ENCODE measurements at places on chromosomes 7 and 10.

- DNase-seq, result no peak
Measured at GRCh38 chr10:33914746-33915145, 580.3 kb upstream of the NRP1 start.

- no peak for DNase-seq
Measured at GRCh38 chr7:26668821-26669220, 195.6 kb downstream of the SKAP2 start.

DNA sequence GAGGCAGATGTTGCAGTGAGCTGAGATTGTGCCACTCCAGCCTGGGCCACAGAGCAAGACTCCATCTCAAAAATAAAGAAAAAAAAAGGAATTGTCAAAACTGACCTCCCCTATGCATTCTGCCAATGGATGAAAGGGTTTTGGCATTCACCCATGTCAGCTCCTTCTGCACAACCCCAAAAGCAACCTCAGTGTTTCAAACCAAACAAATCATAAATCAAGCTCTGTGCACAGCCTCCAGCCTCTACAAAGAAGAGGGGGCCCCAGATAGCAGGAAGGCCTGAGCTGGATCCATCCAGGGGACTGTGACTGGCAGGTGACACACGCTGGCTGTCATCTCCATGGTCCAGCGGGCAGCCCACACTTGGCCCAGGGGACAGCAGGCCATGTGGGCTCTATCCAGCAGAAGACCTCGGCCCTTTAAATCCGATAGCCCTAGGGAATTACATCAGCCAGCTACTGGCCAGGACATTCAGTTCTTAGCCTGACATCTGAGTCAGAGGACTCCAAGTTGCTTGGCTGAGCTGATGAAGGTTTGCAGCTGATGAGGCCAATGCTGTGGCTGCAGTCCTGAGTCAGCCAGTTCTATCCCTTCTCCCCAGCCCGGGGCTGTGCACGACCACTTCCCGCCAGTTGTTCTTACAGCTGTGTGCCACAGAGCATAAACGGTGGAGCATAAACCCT lies 52.0 kb upstream of the FIGNL1 start:
- DNase-seq, result peak; percentile 45

DNA sequence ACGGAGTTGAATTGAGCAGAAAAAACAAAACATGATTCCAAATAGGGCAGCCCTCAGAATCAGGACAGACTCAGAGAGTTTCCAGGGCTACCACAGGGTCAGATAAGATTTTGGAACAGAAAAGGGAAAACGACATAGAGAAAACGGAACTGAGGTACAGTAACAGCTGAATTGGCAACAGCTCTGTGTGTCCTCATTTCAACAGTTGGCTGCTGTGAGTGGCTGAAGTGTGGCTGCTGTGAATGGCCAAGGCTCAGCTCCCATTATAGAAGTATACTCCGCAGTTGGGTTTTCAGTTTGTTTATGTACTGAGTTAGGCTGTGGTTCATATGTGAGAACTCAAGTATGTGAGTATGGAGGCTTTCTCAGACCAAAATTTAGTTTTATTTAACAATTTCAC lies 32.0 kb downstream of the ANTXRL start:
- DNase-seq, result no peak

DNA sequence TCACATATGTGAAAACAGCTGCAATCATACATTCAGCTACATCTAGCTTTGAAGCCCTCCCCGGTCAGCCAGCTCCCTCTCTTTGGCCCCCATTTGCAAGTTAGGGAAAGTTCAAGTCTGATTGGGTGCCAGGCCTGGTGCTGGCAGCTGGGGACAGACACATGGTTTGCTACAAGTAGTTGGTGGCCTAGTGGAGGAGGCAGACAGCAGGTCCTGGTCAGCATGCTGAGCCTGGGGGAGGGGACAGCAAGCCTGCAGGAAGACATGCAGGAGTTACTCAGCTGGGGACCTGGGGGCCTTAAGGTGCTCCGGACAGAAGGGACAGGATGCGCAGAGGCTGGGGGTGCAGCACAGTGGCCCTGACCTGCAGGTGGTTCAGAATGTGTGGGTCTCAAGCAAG lies 956.9 kb upstream of the ZNF722 start:
- DNase-seq, result no peak

GRCh38 chr10:35813219-35813618 lies 171.1 kb upstream of the FZD8 start:
- DNase-seq, result no peak

- DNase-seq, result no peak
Measured at GRCh38 chr7:112452102-112452888, 2.0 kb downstream of the IFRD1 start.

DNA sequence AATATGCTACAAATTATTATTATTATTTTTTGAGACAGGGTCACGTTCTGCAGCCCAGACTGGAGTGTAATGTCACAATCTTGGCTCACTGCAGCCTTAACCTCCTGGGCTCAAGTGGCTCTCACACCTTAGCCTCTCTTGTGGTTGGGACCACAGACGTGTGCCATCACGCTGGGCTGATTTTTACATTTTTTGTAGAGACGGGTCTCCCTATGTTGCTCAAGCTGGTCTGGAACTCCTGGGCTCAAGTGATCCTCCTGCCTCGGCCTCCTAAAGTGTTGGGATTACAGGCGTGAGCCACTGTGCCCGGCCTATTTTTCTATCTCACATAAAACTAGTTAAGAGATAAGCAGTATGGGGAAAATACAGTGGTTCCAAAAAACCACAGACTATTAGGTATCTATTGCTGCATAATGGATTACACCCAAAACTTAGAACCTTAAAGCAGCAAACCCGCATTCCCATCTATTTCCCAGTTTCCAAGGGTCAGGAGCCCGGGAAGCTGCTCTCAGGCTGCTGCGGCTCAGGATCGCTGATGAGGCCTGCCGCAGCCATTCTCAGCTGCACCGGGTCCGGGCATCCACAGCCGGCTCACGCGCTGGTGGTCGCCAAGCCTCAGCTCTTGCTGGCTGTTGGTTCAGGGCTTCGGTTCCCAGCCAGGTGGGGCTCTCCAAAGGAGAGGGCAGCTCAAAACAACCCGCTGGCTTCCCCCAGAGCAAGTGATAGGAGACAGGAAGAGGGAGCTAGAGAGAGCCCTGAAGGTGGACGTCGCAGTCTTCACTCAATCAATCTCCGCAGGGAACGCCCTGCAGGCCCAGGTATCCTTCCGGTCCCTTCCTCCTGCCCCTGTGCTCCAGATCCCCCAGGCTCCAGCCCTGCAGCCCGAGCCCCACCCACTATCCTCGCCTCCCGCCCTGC lies 128.2 kb downstream of the UBE2H start:
- no peak for DNase-seq

- DNase-seq, result no peak
Measured at GRCh38 chr7:121330053-121330833, 1.4 kb downstream of the WNT16 start.

DNA sequence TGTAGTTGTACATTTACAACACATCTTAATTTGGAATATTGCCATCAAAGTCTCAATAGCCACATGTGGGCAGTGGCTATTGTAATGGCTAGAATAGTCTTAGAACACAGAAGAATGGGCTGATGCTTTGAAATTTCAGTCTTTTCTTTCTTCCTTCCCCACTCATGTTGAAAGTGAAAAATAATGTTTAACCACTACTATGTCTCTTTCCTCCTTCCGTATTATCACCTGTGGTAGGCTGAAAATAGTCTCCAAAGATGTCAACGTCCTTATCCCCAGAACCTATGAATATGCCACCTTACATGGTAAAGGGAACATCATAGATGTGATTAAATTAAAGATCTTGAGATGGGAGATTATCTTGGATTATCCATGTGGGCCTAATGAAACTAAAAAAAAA lies 154.0 kb downstream of the SUGCT start:
- DNase-seq, result no peak

DNA sequence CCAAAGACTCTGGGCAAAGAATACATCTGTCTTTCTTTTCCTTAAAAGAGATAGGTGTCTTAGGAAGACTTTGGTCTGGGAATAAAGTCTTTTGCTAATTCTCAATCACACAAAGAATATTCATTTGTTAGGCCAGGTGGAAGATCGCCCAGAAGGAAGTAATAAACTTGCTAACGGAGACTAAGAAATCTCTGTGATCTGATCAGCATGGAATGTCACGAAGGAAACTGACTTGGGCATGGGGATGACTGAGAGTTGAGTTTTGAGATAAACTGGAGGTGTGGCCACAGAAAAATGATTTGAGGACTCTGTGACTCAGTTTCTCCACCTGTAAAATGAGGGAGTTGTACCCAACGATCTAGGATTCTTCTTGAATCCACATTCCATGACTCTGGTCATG lies 161.1 kb upstream of the SVIL start:
- no peak for DNase-seq
